ENCODE measurements at places on chromosomes 3 and 15.

GRCh38 chr3:184336547-184337398, 627 bp upstream of the FAM131A start:
- no peak for DNase-seq

DNA sequence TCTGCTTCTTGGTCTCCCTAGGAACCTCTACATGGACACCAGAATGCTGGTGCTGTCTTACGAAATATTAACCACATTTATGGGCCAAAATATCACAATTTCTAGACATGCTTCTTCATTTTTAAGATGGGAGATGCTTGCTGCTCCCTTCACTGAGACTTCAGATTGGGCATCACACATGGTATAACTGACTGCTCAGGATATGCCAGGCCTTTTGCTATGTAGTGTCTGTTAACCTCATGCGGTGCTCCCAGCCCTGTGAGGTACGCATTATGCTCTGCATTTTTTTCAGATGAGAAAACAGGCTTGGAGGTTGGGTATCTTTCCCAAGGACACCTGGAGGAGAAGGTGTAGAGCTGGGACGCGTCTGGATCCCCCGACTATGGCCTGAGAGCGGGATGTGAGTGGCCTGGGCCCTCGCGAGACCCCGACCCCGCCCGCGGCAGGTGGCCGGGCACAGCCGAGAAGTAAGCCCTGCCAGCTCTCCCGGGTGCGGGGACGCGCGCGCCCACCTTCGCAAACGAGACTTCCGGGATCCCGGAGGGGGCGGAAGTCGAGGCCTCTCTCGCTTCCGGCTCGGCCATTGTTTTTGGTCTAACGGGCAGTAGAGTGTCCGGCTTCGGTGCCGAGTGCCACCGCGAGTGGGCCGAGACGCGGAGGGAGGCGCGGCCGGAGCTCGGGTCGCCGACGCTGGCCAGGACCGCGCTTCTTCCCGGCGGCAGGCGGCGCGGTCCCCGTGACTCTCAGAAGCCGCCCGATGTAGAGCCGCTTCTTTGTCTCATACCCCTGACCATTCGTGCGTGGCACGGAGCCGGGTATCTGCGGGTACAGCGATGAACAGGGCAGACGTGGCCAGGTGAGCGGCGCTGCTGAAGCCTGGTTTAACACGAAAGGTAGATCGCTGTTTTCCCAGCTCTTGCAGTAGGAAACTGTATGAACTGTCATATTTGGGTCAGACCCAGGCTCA, at the start of gene ZKSCAN7:
ZKSCAN7 (plus strand) TSS at position 568 of the 967 bp plus-strand sequence. CDS start 1,855 bp downstream, outside the sequence.
- DNase-seq: peak; percentile 66

- DNase-seq: peak; percentile 36
Observed at GRCh38 chr3:57544181-57545125, at the start of gene DNAH12. Gene DNAH12 (minus strand): TSS chr3:57544344. CDS start chr3:57542870, 1,474 bp downstream.

- DNase-seq: no peak
Observed at GRCh38 chr15:60859996-60860494, 369.1 kb downstream of the RORA start.

DNA sequence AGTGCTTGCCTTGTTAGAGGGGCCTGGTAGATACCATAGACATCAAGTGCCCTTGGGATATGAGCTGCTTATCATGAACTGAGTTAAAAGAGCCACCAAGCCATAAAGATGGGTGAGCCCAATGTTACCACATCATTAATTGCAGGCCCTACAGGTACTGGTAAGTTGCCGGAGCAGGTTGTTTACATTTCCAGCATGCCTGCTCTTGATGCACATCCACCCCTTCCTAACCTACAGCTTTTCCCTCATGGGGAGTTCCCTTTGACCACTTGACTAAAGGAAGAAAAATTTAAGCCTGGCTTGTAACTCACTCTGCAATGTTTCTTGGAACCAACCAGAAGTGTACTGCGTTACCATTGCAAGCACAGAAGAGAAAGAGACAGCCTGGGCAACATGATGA, 24.7 kb upstream of the ULK4 start:
- no peak for DNase-seq

DNA sequence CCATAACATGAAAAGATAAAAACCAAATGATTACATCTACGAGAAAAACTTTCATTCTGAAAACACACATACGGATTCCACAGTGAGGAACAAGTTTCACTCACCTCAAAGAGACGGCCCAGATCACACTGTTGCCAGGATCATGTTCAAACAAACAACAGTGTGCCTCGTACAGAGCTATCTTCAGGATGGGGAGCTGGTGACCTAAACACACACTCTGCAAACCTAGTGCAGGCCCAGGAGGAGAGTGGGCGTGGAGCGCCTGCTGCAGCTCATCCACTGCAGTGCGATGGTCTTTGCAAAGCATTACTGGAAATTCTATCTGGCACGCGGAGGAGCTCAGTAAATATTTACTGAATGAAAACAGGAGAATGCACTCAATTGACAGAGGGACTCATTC, 38.5 kb downstream of the TAMM41 start:
- DNase-seq: no peak

DNA sequence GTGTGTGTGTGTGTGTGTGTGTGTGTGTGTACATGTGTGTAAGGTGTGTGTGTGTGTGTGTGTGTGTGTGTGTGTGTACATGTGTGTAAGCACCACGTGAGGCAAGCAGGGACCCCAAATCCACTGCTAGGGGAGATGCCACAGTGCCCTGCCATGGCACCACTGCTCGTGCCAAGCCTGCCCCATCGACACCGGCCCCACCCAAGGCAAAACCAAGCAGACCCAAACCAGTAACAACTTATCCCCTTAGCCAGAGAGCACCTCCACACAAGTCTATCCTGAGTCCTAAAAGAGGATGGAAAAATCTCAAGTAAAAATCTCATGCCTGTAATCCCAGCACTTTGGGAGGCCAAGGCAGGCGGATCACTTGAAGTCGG, 45.1 kb downstream of the BDH1 start:
- no peak for DNase-seq

DNA sequence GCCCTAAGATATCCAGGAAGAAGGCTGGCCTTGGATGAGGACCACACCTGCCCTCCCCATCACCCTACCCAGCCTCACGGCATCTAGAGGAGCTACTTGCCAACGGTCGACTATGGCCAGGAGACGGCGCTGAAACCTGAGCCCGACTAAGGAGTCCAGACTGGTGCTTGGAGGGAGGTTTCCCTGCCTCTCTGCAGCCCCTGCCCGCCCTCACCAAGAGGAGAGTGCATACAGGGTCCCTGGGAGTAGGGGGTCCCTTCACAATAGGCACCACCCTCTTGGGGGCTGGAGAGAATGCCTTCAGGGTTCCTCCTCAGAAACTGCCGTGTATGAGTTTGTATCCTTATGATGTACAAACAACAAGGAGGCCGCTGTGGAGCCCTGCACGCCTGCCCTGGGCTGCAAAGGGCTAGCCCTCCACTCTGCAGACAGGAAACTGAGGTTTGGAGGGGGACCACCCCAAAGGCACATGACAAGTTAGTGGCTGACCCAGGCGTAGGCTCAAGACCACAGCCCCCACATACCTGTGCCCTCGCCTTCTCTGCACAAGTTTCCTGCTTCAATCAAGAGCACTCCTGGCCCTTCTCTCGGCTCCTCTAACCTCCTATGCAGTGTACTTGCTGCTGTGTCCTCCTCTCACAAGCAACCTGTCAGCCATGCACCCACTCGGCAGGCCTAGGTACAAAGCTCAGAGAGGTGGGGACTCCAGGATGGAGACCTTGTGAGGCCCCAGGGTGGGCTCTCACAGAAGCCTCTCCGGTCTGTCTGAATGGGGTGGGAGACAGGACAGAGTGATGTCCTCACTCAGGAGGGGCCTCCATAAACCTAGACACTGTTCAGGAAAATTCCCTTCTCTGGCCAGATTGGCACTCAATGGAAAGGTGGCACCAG, 7.4 kb downstream of the KLF15 start:
- no peak for DNase-seq

DNA sequence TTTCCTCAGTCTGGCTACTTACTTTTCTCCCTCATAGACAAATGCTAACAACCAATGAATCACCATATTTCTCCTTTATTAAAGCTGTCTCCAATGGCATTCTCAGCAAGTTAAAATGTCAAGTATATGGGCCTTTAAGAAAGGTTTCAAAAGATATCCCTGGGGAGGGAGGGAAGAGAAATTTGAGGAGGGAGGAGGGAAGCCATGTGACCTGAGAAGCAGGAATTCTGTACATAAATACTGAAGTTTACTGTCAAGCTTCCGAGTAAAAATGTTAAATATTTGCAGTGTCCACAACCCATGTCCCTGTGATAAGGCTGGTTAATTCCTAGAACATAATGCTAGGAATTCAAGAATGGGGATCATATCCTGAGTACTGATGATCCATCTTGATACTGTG, 175.9 kb downstream of the CNTN4 start:
- no peak for DNase-seq

- DNase-seq: no peak
Observed at GRCh38 chr3:123130079-123130750, 63.4 kb downstream of the PDIA5 start.

DNA sequence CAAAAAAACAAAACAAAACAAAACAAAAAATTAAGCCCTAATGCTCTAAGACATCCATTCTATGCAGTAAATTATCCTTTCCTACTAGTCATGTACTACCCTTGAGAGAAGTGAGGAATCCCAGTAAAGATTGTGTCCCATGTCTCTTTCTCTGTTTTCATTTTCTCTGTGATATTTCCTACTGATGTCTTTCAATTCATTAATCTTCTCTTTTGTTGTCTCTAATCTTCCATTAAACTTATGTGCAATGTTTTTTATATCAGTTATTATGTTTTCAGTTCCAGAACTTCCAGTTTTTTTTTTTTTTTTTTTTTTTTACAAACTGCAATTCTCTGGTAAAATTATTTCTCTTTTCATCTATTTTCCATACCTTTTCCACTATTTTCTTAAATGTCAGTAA, 44.1 kb upstream of the SLC12A8 start:
- DNase-seq: no peak

DNA sequence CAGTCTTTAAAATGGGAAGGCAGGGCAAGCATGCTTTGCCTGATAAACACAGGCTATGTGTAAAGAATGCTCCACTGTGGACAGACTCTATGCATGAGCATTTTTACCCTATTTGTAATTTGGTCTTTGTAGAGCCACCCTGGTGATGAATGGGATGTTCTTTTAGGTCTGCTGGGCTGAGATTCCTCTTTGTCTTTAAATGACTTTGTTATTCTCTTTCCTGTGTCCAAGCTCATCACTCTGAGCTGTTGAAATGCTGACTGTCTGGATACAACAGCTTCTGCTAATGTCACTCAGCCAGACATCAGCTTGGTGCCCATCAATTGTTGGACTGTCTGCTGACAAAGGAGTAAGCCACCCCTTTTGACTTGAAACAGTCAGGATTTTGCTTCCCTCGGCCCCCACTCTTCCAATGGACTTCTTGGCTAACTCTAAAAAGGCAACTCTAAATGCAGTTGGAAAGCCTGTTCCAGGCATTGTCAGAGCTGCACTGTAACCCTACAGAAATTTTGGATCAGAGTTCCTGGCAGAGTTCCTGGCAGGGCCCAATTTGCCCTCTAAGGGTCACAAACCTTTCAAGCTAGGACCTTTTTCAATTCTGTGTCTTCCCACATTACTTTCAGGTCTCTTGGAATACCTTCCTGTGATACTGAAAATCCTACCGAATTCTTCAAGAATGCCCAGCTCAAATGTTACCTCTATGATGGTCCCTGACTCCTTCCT, 40.5 kb upstream of the EIF1B start:
- DNase-seq: no peak

- no peak for DNase-seq
Observed at GRCh38 chr15:42050484-42051255, 29.8 kb upstream of the PLA2G4E start.

DNA sequence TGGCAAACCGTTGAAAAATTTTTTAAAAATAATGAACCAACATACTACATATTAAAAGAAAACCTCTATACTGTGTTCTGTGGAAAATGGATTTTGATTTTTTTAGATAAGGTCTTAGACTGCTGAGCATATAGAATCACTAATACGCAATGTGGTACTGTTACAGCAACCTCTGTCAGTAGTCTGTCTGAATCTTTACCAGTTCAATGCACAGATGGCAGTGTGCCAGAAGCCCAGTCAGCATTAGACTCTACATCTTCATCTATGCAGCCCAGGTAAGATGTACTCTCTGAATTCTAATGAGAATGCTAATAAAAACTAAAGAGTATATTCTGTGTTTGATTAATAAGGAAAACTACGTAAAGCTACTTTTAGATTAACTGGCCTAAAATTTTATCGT, 31.3 kb upstream of the FAH start:
- DNase-seq: no peak

DNA sequence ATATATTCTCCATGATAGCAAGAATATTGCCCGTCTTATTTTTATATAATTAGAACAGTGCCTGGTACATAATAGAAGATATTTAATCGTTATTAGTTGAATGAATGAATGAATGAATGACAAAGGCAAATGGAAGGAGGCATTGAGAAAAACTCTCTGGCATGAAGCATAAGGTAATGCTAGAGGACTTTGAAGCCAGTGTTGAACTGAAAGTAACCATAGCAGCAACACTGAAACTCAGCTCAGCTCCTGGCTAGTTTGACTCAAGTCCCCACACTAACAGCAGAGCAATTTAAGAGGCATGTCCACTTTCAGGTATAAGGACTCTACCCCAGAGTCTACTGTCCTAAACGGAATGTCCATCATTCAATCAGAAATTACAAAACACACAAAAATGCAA, 227.0 kb downstream of the CPNE4 start:
- DNase-seq: no peak

DNA sequence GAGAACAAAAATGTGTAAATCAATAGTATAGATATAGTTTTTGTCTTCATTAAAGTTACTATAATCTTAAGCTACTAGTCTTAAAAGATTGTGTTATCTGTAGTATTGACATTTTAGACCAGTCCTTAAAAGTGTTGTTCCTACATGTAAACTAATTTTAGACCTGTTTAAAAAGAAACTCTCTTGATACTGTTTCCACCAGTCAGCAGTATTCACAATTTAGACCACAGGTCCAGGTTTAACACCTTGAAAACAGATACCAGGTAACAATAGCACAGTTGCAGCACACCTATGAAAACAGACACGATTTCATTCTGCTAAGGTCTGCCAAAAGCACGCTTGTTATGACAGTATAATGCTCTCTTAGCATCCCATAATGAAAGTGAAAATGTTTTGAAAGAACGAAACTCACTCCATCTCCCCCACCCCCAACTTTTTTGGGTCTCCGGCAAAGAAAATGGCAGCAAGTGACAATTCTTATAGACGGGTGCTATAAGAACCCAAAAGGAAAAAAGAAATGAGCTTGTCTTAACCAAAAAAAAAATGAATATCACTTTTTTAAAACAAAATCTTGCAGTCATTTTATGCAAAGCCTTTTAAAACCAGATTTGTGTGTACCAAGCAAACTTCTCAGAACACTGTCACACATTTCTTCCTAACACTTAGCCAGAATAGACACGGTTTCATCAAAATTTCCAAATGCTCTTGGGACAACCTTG, 1.6 kb downstream of the EIF4E3 start:
- DNase-seq: peak; percentile 68

DNA sequence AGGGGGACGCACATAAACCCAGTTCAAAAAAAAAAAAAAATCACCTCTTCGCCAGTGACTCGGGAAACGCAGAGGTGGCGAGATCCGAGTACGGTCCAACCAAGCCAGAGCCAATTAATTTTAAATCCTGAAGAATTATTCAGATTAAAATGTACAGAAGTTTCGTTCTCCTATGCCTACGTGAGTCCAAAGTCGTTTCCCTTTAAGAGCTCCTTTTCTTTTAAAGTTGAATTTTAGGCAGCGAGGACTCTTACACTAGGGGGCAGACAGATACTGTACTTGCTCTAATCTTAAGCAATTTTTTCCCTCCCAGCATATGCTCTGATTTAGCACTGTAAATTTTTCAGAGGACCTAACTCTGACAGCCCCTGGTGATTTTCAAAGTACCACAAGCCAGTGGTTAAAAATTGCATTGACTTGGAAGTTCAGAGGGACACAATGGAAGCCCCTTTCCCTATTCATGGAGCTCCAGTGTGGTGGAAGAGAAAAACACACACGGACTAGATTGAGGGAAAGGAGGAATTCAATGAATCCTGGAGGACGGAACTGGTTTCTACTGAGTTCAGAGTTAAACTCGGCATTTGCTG, 3.3 kb upstream of the NR2F2 start:
- no peak for DNase-seq

All from activated CD4-positive, alpha-beta T cell treated with anti-CD3 and anti-CD28 coated beads for 48 hours (primary cell).